ENCODE measurements at places on chromosomes 7 and 10.

DNA sequence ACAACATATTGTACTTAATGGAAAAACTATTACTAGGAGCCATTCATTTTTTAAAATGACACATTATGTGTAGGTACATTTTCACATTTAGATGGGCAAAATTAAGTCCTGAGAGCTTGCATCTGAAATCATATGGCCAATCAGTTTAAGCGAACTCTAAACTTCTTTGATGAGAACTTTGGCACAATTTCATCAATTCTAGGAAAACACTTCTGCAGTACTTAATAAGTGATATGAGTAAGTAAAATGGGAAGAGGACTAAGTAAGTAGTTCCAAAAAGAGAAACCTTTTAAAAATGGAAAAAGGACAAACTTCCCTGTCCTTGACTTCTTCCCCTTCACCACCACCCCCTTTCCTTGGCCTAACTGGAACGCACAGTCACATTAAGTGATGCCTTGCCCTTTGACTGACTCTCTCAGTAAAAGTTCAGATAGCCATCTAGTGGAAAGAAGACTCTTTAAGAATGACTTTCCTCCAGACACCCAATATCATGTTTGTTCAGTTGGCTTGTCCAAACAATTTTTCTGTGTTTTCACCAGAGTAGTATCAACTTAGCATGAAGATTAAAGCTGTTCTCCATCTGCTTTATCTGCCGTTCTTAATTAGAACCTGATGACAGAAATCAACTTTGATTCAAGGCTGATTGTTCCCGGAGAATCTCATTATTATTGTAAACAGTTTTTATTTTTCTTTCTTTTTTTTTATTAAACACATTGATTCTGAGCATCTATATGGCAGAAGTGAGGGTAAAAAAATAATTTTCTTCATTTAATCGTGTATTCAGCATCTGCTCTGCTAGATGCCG lies 45.1 kb downstream of the CNNM2 start:
- DNase-seq = no peak

DNA sequence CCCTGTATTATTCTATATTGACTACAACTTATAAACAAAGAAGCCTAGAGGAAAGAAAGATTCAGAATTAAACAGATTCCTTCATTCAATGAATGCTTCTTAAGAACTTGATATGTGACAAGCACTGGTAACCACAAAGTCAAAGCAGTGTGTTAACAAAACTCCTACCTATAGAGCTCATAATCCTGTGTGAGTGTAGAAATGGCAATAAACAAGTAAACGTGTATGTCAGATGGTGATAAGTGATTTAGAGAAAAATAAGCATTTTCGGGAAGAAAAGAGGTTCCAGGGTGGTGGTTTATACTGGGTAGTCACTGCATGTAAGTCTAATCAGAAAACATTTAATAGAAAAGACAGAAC lies 141.3 kb downstream of the JMJD1C start:
- DNase-seq = no peak

DNA sequence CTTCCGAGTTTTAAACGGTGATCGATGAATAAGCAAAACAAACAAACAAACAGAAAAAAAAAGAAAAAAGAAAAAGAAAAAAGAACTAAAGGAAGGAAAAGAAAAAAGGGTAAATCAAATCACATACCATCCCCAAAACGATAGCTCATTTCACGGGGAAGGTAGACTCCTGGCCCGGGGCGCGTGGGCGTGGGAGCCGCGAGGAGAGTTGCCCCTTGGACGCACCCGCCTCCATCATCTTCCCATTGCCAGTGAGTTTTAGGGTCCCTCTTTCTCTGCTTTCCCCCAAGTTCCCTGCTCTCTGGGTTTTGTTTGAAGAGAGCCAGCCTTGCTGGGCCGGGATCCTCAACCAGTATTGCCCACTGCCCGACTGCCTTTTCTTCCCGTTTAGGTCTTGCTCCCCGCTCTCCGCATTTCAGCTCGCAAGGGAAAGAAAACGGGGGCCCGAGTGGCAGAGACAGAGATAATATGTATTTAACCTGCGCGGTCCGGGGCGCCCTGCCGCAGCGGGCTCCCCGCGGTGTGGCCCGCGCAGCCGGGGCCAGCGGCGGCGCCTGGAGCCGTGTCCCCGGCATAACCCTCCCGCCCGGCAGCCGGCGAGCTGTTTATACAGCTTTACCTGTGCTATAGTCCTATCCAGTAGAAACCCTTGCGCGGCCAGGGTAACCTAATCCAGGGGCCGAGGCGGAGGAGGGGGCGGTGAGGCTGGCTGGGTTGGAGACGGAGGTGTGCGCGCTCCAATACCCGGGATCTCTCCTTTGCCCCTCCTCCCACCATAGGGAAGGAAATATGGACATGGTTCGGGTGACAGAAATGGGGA lies 5.2 kb upstream of the GATA3 start:
- peak; percentile 34 for DNase-seq

DNA sequence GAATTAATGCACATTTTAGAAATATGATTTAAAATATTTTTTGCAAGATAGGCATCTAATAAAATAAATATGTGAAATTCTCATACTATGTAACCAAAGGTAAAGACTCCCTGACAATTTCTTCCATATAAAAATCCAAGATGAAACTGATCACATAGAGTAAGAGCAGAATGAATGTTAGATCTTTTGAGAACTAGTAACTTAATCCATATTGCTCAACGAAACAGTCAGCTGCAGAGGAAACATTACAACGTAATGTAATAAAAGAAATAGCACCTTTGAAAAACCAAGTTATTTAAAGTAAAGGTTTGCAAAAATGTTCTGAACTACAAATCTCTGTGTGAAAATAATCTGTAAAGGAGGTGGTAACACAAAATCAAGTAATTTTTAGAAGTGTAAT lies 28.8 kb downstream of the HACD1 start:
- DNase-seq = no peak

- no peak for DNase-seq
Observed at GRCh38 chr7:12738665-12739064, 51.2 kb downstream of the ARL4A start.

- DNase-seq = no peak
Observed at GRCh38 chr10:102975483-102976379, 57.6 kb downstream of the CNNM2 start.

DNA sequence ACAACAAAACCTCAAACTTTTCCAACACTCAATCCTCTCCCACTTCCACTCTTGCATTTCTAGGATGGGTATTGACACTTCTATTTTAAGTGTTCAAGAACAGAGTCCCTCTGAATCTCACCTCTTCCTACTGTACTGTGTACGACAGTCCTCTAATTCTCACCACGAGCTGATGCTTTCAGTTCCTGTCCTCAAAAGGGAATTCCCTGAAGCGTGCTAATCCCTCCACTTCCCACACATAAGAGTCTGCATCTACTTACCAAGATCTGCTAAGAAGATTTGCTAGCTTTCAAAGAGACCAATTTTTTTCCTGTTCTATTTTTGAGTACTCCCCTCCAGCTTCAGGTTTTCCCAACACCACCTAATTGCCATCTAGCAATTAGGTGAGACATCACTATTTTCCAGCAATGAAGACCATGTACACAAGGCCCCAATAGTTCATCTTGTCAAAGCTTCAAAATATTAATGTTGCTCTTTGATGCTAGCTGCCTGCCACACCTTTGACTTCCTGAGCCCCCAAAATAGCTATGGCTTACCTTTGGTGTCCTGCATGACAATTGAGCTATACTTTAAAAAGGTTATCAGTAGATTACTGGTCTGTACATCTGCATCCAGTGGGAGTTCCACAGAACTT lies 54.4 kb downstream of the ARMH3 start:
- DNase-seq = no peak

- DNase-seq = peak; percentile 43
Observed at GRCh38 chr10:13536674-13537366, 8.0 kb upstream of the BEND7 start.

- peak; percentile 6 for DNase-seq
Observed at GRCh38 chr10:61795551-61795950, 105.9 kb upstream of the ARID5B start.

DNA sequence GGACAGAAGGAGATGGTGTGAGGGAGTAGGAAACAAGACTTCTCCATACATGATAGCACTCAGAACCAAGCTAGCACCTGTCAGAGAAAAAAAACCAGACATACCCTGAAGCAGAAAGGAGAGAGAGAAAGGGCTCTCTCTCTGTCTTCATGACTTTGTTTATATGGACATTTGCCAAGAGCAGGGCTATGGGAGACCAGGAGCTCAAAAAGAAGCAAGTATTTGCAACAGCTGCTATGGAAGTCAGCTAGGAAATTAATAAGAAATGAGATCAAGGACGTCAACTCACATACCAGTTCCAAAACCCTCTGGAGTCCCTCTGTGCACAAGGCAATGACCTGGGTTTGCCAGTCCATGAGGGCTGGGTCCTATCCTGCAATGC lies 111.6 kb downstream of the SGMS1 start:
- DNase-seq = no peak

DNA sequence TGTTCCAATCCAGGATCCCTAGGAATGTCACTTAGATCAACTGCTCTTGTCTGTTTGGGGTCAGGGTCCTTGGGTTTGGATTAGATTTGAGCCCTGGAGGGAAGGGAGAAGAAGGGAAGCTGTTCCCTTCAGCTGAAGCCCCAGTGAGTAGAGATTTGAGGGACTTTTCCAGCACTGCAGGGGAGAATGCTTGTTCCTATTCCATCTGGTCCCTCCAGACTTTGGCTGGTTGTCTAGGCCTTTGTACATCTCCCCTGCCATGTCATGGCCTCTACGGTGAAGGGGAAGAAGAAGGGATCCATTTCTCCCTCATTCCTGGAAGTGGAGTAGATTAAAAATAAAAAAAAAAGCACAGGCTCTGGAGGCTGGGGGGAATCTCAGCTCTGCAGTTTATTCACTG lies 11.1 kb downstream of the C10orf62 start:
- DNase-seq = no peak

DNA sequence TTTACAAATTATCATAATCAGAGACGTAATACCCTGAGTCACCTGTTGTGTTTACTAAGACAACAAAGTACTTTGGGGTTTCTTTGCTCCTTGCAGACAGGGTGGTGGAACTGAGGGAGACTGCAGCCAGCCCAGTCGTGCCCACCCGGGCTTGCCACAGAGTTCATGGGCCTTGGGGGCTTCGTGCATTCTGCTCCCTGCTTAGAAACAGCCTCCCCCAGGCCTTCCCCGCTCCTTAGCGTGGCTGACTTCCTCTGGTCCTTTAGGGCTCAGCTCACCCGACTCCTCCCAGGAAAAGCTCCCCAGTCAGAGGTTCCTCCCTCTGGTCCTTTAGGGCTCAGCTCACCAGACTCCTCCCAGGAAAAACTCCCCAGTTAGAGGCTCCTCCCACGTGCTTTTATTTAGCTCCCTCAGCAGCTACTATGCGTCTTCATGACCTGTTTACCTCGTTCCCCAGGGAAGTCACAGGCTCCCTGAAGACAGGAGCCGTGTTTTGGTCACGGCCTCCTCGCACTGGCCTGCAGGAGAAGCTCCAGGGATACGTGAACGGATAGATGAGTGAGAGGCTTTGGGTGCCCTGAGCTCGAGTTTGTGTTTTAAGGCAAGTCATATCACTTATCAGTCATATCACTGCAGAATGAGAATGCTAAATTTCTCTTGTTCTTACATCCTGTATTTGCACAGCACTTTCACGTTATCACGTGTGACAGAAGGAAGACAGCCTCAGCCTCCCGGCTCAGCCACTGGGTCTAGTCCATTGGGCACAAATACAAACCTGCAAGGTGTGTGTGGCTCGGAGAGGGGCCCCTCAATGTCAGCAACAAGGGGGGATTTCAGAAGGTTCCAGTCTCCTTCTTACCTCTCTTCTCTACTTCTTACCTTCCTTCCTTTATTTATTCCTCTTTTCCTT lies 52.7 kb upstream of the VIPR2 start:
- DNase-seq = no peak

GRCh38 chr10:120997313-120997712 lies 146.2 kb downstream of the WDR11 start:
- no peak for DNase-seq

DNA sequence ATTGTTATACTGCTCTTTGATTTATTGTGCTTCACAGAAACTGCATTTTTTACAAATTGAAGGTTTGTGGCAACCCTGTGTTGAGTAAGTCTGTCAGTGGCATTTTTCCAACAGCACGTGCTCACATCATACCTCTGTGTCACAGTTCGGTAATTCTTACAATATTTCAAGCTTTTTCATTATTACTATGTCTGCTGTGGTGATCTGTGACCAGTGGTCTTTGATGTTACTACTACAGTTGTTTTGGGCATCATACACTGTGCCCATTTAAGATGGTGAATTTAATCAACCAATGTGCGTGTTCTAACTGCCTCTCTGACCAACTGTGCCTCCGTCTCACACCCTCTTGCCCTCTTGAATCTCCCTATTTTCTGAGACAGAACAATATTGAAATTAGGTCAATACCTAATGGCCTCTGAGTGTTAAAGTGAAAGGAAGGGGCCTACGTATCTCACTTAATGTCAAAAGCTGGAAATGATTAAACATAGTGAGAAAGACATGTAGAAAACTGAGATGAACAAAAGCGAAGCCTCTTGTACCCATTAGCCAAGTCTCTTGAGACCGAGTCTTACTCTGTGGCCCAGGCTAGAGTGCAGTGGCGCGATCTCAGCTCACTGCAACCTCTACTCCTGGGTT lies 20.2 kb upstream of the ASL start:
- DNase-seq = no peak

DNA sequence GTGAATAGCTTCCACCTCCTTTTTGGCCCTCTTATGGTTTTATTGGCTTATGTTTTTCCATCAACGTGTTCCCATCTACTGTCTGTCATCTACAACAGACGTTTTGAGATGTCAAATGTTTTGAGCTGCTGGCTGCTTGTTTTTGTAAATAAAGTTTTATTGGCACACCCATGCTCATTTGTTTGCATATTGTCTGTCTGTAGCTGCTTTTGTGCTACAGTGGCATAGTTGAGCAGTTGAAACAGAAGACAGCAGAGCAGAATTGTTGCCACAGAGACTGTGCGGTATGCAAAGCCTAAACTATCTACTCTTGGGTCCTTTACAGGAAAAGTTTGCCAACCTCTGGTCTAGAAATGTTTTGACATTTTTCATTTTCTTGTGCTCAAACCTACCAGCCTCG lies 88.7 kb downstream of the VPS50 start:
- DNase-seq = no peak

- no peak for DNase-seq
Observed at GRCh38 chr7:43577485-43577951, 5.4 kb upstream of the STK17A start.

GRCh38 chr10:123203393-123204126 lies 49.4 kb downstream of the BUB3 start:
- no peak for DNase-seq

DNA sequence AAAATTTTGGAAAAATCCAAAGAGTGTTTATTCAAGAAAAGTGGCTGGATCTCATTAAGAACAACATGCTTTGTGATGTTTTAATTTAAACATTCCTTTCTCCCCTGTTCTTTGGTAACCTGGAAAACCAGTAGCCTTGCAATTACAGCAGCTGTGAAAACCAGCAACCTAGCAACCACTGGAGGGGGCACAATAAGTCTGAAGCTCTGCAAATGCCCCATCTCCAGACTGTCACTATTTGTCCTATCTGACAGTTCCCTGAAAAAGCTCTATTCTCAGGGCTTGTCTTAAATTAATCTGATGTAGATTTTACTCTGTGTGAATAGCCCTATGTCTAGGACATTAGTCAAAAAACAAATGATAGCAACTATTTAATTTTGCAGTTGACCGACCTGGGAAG lies 137.6 kb upstream of the THSD7A start:
- DNase-seq = no peak
